Activated CD4-positive, alpha-beta T cell treated with anti-CD3 and anti-CD28 coated beads, Interleukin-2, amount 50 U/mL, for 1 hour (primary cell): ENCODE measurements at places on chromosomes 3 and 15.

DNA sequence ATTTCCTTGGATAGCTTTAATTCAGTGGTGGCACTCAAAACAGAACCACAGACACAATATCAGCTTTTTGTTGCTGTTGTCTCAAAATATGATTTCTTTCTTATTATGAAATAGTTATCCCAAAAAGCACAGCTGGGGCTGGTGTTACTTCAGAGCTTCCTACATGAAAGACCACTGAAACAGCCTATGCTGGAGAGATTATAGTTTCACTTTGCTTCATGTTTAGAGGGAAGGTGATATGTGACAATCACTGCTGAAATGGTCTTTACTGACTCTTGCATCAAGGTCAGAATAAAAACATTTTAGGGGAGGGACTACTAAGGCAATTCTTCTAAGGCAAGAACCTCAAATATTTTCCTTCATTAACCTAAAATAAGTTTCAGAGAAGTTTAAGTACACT, 190.7 kb downstream of the TNIK start:
- no peak for DNase-seq

DNA sequence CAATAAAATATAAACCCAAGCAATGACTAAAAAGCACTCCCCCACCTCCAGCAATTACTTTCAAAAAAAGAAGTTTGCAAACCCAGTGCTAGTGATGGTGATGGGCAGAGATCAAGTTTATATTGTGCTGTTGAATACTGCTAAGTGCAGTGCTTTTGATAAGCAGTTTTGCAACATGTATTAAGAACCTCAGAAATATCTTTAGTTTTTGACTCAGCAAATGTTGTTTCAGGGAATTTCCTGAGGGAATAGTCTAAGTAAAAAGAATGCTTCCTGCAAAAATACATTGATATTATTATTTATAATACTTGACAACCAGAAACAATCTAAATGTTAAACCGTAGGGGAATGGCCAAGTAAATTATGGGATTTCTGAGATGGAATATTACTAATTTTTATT, 69.3 kb downstream of the ADAMTSL3 start:
- DNase-seq: no peak

DNA sequence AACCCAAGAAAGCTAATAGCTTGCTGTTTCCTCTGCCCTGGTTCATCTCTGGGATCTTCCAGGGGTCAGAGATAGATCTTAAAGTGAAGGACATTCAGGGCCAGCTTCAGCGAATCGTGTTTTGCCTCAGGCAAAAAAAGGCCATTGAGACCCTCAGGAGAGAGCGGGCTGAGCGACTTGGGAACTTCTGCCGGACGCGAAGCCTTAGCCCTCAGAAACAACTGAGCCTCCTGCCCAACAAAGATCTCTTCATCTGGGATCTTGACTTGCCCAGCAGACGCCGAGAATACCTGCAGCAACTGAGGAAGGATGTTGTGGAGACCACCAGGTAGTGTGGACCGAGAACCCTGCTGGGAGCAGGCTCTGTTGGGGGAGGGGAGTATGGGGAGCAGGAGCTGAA, 42.5 kb downstream of the CDAN1 start:
- DNase-seq: no peak

DNA sequence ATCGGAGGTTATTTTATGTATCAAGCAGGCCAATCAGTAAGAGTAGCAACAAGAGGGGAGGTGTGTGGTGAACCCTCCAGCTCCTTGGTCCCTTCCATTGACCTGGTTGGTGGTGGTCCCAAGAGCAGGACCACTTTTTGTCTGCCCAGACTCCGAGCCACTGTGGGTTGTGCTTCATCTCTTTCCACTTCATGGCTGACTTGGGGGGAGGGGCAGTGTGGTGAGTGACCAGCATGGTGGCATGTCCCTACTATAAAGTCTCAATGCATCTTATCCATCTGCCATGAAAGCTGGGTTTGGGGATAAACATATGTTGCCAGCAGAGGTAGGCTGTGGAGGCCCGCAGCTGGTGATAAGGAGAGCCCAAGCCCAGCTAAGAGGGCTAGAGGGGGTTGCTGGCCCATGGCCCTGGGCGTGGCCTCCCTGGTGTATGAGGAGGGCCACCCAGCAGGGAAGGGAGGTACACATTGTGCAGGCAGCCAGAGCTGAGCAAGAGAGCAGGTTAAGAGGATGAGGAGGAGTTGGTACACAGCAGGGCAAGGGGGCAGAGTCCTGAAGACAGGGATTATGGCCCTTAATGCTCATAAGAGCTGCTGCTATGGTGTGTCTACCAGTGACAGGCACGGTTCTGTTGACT, 7.0 kb downstream of the AEN start:
- DNase-seq: no peak

DNA sequence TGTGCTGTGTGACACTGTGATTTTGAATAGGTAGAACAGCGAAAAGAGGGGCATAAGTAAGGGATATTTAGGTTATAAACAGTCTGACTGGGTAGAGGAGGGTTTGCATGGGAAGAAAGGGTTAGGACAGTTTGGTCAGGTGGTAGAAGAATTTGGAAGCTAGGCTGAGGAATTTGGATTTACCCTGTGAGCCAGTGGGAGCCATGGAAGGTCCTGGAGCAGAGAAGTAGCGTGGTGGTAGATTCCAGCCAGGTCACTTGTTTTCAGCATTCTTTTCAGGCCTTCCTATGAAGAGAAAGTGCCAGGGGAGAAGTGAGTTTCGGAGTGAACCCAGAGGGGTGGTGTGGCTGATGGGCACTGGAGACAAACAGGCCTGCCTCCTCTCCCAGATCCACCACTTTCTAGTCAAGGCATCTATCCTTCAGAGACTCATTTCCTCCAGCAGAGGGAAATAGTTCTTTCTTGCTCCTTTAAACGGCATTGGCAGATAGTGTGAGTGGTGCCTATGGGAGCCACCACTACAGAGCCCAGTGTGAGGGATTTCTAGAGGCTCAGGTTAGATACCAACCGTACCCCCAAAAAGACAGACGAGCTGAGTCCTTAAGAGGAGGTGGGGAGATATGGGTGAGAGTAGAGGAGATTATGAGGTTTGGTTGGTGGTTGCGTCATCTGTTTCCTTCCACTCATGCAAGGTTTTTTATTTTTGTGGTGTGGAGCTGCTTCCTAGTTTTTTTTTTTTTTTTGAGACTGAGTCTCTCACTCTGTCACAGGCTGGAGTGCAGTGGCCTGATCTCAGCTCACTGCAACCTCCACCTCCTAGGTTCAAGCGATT, 21.2 kb downstream of the PXK start:
- no peak for DNase-seq

DNA sequence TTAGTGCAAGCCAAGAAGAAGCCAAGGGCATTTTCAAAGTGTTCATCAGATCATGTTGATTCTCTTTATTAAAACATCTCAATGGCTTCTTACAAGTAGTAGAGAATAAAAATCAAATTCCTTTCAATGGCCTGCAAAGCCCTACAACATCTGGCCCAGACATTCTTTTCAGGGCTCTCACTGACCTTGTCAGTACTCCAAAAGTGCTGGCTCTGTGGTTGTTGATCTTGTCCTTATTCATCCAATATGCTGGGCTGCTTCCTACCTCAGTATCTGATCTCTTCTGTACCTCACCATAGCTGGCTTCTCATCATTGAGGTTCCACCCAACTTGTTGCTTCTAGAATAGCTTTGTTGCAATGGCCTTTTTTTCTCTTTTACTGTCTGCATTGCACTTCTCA, 74.0 kb upstream of the SAMMSON start:
- DNase-seq: no peak

GRCh38 chr3:139481116-139481515, 4.8 kb upstream of the RBP2 start:
- no peak for DNase-seq

DNA sequence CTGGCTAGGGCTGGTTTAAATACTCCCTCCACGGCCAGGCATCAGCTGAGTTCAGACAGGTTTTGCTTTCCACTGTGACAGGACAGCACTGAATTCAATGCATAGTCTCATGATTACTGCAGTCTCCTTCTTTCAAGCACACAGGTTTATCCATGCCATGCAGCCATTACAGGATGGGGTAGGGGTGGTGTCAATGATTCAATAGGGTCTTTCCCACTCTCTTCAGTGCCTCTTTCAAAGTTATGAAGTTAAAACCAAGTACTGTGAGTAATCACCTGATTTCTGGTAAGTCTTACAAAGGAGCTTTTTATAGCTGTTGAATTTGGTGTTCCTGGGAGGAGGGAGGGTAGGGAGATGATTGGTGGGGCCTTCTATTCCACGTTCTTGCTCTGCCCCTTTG, 47.2 kb downstream of the TMEM212 start:
- DNase-seq: no peak

- DNase-seq: no peak
Measured at GRCh38 chr3:192883512-192883911, 34.1 kb downstream of the MB21D2 start.

DNA sequence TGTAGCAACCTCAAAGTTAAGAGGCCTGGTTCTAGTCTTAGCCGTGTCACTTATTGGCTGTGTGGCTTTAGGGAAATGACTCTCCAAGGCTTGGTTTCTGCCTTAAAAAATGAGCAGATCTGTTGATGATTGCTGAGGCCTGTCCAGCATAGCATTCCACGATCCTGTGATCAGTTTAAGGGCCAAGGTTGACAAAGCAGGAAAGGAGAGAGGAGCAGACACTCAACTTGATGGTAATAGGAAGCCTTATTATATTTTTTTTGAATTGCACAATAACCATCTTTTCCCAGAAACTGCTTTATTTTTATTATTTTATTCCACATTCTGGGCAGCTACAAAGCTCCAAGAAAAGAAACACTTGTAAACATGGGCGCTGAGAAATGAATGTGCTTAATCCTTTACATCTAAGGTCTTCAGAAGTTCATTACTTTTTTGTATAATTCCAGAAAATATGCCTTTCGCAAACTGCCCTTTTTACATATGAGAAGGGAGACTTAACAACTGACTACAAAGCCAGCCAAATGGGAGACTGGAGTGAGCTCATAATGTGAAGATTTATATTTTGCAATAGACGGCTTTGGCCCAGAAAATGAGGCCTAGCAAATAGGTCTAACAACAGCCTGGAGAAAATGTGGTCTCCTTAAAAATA, 241.0 kb downstream of the ATP8B4 start:
- DNase-seq: no peak

GRCh38 chr3:46710671-46711295, 6.9 kb downstream of the PRSS50 start:
- no peak for DNase-seq

GRCh38 chr3:12658593-12659058, 5.3 kb downstream of the RAF1 start:
- no peak for DNase-seq

- DNase-seq: no peak
Measured at GRCh38 chr15:89364341-89364740, 29.7 kb upstream of the POLG start.

- no peak for DNase-seq
Measured at GRCh38 chr15:77027697-77028450, 32.9 kb downstream of the PSTPIP1 start.

DNA sequence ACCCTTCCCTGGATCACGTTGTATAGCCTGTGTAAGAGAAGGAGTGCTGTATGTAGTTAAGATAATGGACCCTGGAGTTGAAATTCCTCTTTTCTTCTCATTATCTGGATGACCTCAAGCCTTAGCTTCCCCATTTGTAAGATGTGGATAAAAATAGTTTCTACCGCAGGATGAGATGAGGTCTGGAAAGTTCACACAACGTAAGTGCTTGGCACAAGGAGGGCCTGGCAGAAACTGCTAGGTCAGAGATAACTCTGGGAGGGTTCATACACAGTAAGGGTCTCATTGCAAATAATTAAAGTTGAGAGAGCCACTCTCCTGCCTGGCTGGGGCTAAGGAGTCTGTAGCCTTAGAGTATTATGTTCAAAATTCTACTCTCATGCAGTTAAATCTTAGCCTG, 214.4 kb downstream of the LRTM1 start:
- no peak for DNase-seq

GRCh38 chr15:97903971-97904572, 56.4 kb upstream of the ARRDC4 start:
- DNase-seq: no peak

GRCh38 chr3:109806929-109807328, 469.6 kb upstream of the DPPA4 start:
- DNase-seq: peak; percentile 15

GRCh38 chr15:68352401-68353062, 75.0 kb downstream of the FEM1B start:
- no peak for DNase-seq

DNA sequence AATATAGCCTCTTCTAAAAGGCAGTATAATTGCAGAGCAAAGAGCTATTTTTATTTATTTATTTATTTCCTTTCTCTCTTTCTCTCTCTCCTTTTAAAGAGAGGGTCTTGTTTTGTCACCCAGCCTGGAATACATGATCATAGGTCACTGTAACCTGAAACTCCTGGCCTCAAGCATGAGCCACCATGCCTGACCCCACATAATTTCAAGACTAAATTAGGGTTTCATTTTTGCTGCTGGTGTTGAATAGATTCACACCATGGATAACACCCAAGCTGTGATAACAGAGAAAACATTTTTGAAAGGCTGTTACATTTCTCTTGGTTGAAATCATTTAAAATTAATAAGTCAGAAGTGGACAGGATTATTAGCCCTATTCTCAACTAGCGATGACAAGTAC, 131.6 kb downstream of the LEKR1 start:
- no peak for DNase-seq

DNA sequence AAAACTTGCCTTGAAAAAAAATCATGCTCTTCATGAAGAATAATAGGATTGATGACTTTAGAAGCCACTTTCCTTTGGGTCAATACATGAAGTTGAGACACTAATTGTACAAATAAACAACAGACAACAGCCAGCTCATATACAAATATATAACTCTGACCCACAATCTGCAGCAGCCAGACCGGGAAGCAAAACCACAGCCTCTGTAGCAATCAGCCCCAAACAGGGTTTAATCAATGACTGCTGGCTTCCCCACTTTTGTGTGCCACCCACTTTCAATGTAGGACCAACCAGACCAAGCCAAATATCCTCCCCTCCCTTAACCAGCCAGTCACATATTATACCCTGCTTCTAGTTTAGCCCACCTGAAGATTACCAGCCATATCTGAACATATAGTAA, 39.0 kb downstream of the IFT57 start:
- no peak for DNase-seq

GRCh38 chr3:59762941-59763340, 713.1 kb upstream of the CFAP20DC start:
- DNase-seq: no peak

DNA sequence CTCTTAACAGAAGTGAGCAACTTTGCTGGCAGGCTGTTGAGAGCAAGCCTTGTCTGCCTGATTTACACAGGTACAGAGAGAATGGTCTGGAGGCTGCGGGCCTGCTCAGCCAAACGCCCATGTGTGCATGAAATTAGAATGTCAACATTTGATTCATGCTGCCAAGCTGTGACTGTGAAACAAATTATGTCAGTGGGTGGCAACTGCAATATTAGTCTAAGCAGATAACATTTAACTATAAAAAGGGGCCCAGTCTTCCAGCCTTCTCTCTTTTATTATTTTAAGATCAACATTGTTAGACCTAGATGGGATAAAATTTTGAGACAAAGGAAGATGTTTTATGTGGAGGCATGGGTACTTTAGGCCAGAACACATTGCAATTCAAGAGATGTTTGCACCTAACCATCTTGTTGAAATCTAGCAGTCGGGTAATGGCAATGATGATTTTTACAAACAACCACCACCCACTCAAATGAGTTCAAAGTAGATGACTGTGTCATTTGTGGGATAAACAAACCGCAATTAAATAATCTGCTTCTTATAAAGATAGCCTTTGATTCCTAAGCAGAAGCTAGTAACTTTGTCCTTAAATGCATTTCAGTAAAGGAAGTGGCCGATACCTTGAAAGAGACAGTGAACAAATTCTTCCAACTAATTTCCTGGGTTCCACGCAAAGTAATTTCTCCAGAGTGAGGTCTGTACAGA, 70.2 kb downstream of the FOXB1 start:
- no peak for DNase-seq

- no peak for DNase-seq
Measured at GRCh38 chr3:124275412-124275811, 283.5 kb upstream of the ROPN1 start.
